Inflammatory macrophage (primary cell): ENCODE measurements at places on chromosomes 12 and 14.

GRCh38 chr12:93425736-93426411 lies 15.9 kb downstream of the UBE2N start:
- no peak for DNase-seq

DNA sequence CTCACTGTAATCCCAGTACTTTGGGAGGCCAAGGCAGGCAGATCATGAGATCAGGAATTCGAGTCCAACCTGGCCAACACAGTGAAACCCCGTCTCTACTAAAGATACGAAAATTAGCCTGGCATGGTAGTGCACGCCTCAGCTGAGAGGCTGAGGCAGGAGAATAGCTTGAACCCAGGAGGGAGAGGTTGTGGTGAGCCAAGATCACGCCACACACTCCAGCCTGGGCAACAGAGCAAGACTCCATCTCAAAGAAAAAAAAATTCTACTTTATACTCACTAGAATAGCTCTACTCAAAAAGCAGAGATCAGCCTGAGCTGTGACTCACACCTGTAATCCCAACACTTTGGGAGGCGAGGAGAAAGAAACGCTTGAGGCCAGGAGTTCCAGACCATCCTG lies 17.1 kb downstream of the NUMB start:
- DNase-seq = no peak

GRCh38 chr12:107248187-107248586 lies 154.8 kb upstream of the CRY1 start:
- DNase-seq = no peak

DNA sequence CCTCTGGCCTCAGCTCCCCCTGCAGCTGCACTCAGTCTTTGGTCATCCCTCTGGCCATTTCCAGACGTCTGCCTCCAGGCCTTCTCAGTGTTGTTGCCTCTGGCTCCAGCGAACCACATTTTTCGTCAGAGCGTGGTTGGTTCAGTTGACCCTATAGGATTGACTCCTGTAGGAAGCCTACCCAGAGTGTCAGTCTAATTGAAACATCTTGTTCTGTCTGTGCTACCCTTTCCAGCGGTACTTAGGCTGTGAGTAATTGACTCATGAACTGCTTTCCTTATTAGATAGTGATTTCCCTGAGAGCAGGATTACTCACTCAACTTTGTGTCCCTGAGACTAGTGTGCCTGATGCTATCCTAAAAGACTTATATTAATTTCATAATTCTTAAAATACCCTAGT lies 373.2 kb downstream of the ATP23 start:
- DNase-seq = no peak

DNA sequence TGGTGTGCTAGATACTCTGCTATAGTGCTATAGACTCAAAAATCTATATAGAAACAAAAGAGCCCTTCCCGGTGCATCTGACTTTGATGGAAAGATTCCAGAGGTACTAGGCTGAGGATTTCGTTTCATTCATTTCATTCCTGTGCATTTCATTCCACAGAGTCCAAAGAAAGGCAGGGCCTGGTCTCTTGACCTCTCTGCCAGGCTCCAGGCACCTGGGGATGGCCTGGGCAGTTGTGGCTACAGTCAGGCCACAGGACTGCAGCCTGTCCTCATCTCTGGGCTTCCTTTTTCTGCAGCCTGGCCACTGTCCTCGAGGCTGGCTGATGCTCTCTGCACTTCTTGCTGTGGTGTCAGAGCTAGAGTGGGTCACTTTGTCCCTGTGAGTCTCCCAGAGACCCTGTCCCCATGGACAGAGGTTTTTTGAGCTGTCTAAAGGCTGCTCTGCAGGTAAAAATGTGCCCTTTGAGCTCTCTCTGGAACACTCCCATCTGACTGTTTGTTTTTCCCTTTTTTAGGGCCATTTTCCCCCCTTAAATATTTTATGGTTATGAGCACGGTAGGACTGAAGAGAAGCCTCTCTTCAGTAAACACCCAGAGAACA lies 3.2 kb upstream of the VDR start:
- no peak for DNase-seq

- peak; percentile 27 for DNase-seq
Measured at GRCh38 chr12:54991161-54991990, 6.8 kb upstream of the TESPA1 start.
